ENCODE measurements at places on chromosomes 2 and 18.

DNA sequence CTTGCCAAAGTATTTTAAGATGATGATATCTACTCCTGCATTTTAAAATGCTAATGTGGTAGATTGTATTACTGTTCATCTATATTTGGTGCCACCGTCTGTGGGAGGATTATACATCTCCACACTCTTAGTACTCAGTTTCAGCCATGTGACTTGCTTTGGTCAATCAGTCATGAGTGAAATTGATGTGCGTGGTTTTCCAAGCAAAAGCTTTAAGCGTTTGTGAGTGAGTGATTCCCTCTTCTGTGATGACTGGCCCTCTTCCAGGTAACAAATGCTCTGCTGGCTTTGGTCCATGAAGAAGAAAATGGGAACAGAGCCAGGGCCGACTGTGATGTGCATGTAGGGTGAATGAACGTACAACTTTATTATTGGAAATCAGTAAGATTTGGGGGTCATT, 330.4 kb downstream of the LPIN1 start:
- DNase-seq = no peak

- DNase-seq = no peak
Observed at GRCh38 chr18:13638719-13639595, 87.4 kb downstream of the FAM210A start.

- no peak for DNase-seq
Observed at GRCh38 chr2:48983551-48983950, 170.8 kb downstream of the FSHR start.

DNA sequence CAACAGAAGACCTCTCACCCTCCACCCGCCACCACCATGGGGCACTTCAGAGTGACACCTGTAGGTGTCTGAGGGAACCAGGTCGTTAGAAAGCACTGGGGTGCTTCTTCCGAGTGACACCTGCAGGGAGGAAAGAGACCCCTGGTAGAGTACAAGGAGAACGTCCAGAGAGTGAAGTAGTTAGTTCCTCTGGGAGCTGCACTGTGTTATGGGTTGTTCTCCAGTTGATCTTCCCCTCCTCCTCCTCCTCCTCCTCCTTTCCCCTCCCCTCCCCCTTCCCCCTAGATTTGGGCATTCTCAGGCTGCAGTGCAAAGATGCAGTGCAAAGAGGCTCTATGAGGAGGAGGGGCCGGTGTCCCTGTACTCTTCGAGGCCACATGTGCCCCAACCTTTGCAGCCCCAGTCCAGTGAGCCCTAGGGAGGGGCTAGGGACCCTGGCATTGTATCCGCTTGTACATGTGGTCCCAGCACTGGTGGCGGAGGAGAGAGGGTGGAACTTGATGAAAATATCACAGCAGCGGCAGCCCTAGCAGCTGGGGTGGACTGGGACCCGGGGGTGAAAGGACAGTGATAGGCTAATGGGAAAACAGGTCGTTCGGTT, 850 bp downstream of the DNAJB2 start:
- no peak for DNase-seq

GRCh38 chr2:196230061-196230854, 58.9 kb upstream of the STK17B start:
- no peak for DNase-seq

GRCh38 chr2:68438455-68439303, 28.4 kb downstream of the FBXO48 start:
- no peak for DNase-seq

GRCh38 chr2:133476931-133477615, 91.2 kb downstream of the NCKAP5 start:
- no peak for DNase-seq

All from stimulated activated CD8-positive, alpha-beta memory T cell treated with anti-CD3 and anti-CD28 coated beads, Interleukin-2, amount 100 ng/mL, for 1 hour (primary cell).